ENCODE measurements at places on chromosomes 5 and 9.

DNA sequence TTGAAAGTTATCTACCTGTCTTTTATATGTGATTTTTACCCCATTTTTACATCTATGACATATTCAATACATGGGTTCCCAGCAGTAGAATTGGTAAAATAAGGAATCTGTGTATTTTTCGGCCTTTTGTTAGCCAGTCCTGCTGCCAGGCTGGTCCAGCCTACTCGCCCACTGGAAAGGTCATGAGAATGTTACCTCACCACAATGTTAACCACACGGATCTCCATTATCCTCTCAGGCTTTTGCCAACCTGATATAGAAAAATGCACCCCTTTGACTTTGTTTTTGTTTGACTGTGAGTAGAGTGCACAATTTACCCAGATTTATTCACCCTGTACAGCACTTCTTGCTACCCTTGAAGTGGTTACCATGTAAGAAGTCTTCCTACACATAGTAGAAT lies 167.2 kb downstream of the CTNND2 start:
- no peak for DNase-seq

DNA sequence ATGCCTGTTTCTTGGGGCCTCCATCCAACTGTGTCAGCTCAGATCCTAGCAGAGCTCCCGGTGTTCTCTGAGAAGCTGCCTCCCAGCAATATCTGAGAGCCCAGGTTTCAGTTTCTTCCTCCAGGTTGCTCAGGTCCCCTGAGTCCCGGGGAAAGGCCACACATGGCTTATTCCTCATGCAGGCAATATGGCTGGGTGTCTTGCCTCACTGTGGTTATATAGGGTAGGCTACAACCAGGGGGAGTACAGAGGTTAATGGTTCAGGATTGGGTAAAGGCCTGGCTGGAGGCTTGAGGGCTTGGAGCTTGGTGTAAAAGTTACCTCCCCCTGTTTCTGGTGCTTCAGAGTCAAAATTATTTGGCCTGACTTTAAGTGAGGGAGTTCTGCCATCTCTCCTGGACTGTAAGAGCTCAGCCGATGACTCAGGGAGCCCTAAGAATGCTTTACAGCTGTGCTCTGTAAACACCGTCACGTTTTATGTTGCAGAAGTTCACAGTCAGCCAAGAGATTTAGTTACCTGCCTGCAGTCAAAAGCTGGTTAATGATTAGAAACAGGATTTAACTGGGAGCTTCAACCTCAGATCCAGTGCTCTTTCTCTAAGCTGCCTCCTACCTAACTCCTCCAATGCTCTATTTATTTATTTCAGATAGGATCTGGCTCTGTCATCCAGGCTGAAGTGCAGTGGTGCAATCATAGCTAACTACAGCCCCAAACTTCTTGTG lies 24.3 kb upstream of the UBAP2 start:
- no peak for DNase-seq

DNA sequence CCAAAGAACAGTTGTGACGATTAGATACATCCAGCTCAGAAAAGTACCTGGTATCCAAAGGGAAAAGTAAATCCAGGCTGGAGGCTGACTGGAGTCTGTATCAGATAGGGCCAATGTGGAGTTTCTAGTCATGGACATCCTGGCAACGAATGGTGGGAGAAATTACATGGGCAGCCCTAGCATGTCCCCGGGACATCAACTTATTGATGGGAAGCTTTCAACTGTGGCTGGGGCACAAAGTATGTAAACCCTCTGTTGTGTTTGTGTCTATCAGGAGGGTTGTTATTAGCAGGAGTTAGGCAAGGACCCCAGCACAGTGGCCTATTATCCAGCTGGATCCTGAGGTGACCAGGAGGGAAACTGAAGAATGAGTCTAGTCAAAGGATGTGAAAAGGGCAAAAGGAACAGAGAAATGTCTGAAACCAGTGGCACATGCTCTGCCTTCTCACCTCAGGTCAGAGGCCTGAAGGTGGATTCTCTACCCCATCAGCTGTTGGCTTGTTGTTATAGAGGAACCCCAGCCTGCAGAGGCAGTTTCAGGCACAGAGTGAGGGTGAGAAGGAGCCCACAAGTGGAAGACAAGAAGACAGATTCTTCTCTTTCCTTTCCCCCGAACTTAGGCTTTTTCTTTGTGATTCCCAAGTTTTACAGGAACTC lies 19.9 kb downstream of the IFNW1 start:
- DNase-seq = no peak

DNA sequence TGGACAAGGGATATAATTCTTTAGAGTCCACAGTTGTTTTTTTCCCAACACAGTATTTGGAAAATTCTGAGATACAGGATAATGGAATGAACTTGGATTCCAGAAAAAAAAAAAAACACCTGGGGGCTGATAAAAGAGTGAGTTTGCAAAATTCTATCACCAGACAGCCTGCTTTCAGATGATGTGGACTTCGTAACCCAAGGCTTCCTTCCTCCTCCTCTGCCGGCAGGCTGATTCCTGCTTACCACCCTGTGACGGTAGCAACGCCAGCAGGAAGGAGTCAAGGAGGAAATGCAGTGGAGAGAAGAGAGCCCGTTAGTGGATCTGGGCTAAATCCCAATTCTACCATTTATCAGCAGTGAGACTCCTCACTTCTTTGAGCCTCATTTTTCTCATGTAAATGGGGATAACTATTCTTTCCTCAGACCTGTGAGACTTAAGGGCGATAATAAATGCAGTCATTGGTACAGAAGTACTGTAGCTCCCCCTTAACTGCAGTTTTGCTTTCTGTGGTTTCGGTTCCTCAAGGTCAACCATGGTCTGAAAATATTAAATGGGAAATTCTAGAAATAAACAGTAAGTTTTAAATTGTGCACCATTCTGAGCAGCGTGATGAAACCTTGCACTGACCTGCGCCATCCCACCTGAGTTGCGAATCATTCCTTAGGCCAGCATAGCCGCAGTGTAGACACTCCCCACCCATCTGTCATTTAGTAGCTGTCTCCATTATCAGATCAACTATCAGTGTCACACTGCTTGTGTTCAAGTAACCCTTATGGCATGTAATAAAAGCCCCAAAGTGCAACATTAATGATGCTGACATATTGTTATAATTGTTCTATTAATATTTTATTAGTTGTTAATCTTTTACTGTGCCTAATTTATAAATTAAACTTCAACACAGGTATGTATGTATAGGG lies 71.4 kb downstream of the DCP2 start:
- DNase-seq = no peak

DNA sequence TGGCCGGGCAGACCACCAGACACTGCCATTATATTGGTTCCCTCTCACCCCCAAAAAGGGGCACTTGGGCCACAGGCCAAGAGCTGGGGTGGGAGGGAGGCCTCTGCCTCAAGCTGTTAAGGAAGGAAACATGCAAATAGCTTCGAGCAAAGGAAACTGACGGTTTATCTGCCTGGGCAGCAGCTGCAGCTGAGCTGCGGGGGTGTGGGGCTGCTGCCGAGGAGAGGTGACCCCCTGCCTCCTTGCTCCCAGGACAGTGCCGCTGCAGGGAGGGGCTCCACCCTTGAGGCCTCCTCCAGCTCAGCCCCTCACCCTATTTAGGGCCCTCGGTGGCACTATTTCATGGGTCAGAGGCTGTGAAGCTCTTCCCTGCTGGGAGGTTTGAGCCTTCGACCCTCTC lies 789 bp downstream of the DOK3 start:
- DNase-seq = no peak

DNA sequence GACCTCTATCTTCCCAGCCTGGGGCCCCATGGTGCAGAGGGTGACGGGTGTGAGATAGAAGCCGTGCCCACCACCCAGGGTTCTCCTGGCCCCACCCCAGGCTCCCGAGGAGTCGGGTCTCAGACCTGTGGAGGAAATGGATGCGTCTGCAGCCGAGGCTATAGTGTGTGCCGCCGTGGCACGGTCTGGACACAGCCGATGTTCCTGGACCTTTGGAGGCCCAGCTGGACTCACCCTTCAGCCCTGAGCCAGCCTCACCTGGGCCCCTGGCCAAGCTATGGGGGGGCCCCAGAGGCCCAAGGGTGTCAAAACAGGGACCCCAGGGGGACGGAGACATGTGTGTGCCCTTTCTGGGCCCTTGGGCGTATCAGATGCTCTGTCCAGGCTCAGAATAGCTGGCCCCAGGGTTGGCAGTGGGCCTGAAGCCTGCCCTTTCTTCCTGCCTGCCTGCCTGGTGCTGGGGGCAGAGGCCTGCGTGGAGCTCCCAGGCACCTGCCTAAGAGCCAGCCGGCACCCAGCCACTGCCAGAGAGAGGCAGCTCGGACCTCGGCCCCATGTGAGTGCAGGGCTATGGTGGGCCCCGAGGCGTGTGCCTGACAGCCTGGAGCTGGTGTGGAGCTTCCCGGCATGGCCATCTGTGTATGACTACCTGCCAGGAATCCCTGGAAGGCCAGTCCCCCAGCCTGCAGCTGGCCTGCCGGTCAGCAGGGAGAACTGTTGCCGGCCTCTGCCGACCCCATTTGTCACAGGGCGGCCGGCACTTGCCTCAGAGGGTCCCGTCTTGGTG lies 41.8 kb downstream of the KCNT1 start:
- no peak for DNase-seq

DNA sequence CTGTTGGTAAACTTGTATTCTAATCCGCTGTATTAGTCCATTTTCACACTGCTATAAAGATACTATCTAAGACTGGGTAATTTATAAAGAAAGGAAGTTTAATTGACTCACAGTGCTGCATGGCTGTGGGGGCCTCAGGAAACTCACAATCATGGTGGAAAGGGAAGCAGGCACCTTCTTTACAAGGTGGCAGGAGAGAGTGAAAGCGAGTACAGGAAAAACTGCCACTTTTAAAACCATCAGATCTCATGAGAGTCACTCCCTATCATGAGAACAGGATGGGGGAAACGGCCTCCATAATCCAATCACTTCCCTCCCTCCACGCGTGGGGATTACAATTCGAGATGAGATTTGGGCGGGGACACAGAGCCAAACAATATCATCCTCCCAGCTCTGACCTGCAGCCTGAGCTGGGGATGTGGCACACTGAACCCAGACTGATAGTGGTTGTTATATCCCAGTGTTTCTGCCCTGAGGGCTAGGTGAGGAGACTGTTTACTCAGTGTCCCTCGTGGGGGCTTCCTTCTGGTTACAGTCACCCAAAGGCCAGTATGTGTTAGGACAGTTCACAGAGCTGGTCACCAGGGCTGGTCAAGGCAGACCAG lies 488.3 kb downstream of the KDM4C start:
- DNase-seq = no peak

GRCh38 chr5:138979684-138980280 lies 104.6 kb upstream of the LRRTM2 start:
- DNase-seq = no peak

DNA sequence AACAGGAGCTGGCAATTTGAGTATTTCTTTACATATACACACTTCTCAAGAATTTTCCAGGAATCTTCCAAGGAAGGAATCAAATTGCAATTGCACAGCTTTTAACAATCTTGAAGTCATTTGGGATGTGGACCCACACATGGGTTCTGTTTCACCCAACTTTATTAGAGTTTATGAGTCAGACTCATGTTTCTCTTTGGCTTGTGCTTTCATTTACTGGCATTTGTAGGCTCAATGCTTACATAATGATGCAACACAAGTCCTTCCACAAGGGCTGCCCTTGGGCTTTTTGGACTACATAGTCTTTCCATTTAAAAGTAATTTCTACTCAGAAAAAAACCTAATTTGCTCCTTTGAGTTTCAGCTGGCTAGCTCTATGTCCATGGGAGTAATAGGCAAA lies 4.6 kb upstream of the CDC37L1 start:
- DNase-seq = no peak

- DNase-seq = no peak
Observed at GRCh38 chr5:42640835-42641234, 115.8 kb upstream of the CCDC152 start.

- DNase-seq = no peak
Observed at GRCh38 chr5:88879724-88880123, 3.3 kb downstream of the MEF2C start.

- no peak for DNase-seq
Observed at GRCh38 chr5:13346401-13346800, 598.1 kb downstream of the DNAH5 start.

- no peak for DNase-seq
Observed at GRCh38 chr5:26843677-26844076, 194.7 kb downstream of the CDH9 start.

- no peak for DNase-seq
Observed at GRCh38 chr9:16825971-16826625, 44.4 kb downstream of the BNC2 start.

DNA sequence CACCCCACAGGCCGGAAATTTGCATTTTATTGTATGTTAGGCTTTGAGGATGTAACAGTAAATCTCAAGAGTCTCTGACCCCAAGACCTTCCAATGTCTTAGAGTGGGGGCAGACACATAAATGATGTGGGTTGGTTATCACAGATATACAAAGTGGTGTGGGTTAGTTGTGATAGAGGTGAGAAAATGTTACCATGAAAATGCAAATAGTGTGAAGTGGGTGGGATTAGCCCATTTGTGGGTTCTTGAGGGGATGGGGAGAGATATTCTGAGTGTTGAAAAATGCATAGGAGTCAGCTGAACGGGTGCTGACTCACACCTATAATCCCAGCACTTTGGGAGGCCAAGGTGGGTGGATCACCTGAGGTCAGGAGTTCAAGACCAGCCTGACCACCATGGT lies 7.9 kb upstream of the RNF145 start:
- no peak for DNase-seq

DNA sequence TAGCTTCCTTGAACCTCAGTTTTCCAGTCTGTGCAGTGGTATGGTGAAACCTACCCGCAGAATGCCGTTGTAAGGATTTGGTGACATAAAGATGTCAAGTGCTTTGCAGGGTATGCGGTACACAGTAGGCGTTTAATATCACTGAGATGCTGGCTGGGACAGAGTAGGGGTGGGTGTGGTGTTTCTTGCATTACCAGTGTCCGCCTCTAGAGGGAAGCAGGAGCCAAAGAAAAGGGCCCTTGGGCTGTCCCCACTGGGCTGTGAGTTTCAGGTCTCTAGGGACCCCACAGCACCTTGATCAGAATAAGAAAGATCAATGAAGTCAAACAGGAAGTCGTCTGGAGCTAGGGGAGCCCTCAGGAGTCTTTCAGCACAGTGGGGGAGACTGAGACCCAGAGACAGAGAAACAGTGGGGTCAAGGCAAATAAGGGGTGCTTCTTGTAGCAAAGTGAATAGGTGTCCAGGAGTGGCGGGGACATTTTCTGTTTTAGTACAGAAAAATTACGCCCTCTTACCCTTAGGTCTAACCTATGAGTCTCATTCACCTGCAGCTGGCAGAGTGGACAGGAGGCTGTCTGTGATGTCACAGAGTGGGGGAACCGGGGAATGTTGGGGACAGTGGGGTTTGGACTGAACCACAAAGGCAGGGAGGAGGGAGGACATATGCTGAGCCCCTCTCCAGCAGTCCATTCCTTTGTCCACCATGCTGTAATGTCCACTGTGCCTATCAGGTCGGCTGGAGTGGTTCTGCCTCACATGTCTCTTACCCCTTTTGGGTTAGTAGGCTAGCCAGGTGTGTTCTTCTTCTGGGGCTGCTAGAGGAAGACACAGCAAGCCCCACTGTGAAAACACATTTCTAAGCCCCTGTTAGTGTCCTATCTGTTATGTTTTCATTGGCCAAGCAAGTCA lies 4.7 kb upstream of the TEX53 start:
- DNase-seq = peak; percentile 64

GRCh38 chr5:142078221-142078620 lies 30.4 kb upstream of the NDFIP1 start:
- no peak for DNase-seq
